ENCODE measurements at places on chromosomes 13 and 19.

- DNase-seq = no peak
Measured at GRCh38 chr13:39091586-39091985, 53.3 kb downstream of the NHLRC3 start.

DNA sequence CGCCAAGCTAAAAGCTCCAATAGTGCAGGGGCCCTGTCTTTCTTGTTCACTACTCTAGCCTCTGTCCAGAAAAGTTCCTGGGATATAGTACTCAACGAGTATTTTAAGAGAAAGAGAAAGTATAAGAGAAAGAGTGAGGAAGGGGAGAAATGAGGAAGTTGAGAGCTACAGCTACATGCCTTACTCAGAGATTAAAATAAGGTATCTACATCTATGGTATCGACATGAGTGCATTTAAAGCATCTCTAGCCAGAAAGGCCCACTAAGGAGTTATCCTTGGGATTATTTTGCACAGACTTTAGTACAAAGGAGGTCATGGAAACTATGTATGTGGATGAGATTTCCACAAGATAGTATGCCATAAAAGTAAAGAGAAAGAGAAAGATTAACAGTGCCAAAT, 28.5 kb downstream of the MYCBP2 start:
- no peak for DNase-seq

DNA sequence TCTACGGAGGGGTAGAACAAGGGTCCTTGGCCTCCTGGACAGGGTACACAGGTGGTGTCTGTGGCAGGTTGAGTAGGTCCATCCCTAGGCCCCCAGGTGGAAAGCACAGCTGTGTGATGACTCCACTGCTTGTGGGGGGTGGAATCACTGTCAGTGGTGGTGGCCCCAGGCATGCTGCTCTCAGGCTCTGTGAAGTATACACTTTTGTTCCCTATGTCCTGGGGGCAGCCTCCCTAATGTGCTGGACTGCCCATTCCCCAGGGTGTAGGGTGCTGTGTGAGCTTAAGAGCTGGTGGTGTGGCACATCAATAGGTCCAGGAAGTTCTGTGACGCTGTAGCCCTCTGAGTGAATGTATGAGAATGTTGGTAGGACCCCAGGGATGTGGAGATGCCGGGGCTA, 197.2 kb upstream of the SLC10A2 start:
- no peak for DNase-seq

DNA sequence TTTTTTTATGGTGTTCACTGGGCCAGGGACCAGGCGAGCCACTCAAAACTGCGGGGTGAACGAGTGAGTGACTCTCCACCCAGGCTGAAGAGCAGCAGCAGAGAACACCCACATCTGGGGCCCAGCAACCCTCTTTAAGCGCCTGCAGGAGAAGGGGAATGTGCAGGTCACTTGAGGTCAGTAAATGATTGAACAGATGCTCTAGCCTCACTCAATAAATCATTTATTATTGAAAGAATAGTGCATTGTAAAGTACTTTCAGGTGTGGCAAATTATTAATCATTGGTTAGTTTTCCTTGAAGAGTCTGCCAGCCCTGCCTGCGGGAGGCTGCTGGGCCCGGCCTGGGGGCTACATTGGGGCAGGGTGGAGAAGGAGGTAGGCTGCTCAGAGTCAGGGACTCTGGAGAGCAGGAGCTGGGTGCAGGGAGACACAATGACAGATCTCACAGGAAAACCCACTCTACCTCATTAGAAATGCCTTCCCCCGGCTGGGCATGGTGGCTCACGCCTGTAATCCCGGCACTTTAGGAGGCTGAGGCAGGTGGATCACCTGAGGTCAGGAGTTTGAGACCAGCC, 42.5 kb downstream of the ABCC4 start:
- DNase-seq = no peak

DNA sequence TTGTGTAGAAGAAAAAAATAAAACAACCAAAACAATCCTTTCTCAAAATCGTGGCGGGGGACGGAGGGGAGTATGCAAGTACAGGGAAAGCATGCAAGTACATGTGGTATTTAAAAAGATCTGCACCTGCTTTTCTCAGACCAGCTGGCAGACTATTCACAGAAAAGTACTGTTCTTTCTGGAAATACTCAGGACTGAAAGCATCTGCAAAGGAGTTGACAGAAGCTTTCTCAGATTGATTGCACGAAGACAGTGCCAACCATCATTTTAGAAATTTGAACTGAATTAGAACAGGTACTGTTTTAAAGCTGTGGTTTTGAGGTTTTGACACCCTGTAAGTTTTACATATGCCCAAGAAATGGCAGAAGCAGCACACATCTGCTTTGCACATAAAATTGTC, 19.8 kb upstream of the PCDH8 start:
- DNase-seq = no peak

- peak; percentile 33 for DNase-seq
Measured at GRCh38 chr19:57708641-57709361, at the start of gene ZNF154. ZNF154 (minus strand) TSS chr19:57709204; CDS start chr19:57708971, 233 bp downstream.

Data from stimulated activated naive CD8-positive, alpha-beta T cell treated with anti-CD3 and anti-CD28 coated beads, Interleukin-15, amount 100 ng/mL, for 72 hours (primary cell).